ENCODE measurements at places on chromosomes 4 and X.

- DNase-seq: no peak
Measured at GRCh38 chr4:76420188-76420761, 666 bp downstream of the CCDC158 start.

- no peak for DNase-seq
Measured at GRCh38 chrX:44698357-44698756, 145.5 kb upstream of the DUSP21 start.

- DNase-seq: no peak
Measured at GRCh38 chrX:68292471-68292870, 140.8 kb downstream of the OPHN1 start.

GRCh38 chr4:86928400-86929255 lies 6.2 kb upstream of the AFF1 start:
- no peak for DNase-seq

GRCh38 chr4:39637221-39637585 lies 1.5 kb downstream of the SMIM14 start:
- DNase-seq: no peak

DNA sequence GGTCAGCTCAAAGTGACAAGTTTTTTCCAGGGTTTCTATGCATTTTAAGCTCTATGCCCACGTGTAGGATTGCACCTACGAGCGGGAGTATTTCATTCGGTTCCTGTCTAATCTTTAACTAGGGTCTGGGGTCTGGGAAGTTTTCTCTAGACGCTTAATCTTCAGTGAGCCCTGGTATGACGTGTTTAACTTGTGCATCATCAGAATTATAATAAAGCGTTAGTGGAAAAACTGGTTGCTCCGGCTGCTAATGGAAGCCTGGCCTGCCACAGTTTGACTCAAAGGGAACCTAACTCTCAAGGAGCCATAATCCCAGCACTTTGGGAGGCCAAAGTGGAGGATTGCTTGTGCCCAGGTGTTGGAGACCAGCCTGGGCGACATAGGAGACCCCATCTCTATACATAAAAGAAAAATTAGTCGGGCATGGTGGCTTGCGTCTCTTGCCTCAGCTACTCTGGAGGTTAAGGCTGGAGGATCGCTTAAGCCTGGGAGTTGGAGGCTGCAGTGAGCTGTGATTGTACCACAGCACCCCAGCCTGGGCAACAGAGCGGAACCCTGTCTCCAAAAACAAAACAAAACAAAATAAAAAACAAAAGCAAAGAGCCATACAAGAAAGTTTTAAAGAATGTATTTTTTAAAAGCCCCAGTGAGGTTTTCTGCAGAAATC lies 30.2 kb downstream of the ARSD start:
- no peak for DNase-seq

DNA sequence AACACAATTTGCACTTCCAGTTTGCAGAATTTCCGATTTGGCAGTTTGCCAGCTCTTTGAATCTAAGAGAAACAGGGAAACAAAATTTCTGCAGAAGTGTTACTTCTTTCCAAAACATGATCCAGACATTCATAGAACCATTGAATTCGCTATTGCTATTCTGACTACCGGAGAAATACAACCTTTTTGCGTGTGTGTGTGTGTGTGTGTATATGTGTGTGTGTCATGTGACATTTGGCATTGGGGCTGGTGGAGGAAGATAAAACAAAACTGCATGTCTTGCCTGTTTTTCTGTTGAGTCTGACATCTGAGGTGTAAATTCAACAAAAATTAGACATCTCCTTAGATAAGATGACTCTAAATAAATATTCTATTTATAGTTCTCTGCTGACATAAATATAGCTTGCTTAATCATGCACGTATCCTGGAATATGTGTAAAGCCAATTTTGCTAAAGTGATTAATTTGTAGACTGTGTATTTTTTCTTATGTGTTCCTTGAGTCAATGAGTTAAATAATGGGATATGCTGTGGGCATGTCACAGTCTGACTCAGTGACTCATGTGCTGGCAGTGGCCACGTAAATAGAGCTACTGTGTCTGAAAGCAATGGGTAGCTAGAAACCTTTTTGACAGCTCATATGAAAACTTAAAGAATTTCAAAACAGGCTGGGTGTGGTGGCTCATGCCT lies 98.9 kb downstream of the HPGD start:
- DNase-seq: peak; percentile 80

DNA sequence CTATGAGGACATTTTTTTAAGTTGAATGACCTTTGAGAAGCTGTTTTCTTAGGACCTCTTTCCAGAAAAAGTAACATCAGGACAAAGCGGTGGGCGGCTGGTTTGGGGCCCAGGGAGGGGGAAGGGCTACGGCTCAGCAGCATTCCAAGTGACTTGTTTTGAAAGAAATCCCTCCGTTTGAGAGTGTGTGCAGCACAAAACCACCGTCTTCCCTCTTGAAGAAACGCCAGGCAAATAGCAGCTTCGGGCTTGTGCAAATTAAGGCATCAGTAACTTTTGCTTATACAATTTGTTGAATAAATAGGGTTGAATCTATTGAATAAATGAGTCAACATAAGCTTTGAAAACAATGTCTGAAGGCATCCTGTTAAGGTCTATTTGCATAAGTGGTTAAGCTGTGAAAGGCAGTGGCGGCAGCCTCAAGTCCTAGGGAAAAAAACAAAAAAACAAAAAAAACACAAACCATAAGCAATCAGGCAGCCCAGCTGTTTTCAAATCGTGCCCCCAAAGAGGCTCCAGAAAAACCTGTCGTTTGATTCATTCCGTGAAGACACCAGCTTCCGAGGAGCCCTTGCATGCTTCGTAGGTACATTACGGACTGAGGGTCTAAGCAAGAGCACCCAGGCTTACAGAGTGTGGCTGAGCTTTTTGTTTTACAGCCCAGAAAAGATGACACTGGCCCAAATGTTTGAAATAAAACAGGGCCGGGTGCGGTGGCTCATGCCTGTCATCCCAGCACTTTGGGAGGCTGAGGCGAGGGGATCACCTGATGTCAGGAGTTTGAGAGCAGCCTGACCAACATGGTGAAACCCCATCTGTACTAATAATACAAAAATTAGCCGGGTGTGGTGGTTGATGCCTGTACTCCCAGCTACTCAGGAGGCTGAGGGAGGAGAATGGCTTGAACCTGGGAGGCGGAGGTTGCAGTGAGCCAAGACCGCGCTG lies 103.7 kb downstream of the CRLF2 start:
- peak; percentile 45 for DNase-seq

- DNase-seq: no peak
Measured at GRCh38 chrX:38868941-38869401, 67.7 kb downstream of the MID1IP1 start.

DNA sequence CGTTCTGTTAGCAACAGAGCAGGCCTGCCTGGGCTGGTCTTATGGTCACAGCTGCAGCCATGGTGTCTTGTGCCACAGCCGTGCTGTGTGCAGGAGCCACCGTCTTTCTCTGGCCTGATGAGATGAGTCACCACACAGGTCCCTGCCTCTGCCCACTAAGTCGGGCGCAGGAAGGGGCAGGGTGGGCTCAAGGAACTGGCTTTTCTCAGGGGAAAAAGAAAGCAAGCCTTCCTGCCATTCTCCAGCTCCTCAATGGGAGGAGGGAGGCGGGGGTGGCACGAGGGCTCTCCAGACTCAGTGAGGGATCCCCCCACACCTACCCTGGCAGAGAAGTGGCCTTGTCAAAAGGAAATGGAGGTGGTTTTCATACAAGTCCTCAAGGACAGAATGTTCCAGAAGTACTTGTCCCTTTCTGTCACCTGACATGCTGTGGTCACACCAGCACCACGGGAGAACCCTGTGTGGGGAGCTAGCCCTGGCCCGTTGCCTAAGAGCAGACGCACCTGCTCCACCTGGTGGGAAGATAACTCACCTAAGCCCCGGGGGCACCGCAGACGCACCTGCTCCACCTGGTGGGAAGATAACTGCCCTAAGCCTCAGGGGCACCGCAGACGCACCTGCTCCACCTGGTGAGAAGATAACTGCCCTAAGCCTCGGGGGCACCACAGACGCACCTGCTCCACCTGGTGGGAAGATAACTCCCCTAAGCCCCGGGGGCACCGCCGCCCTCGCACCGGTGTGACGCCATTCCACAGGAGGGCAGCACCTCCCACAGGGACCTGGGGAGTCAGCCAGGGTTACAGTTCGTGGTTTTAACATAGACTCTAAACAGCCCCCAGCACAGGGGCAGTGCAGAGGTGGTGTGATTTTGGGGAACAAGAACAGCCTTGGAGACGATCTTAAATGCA lies 18.5 kb downstream of the UVSSA start:
- DNase-seq: peak; percentile 68

DNA sequence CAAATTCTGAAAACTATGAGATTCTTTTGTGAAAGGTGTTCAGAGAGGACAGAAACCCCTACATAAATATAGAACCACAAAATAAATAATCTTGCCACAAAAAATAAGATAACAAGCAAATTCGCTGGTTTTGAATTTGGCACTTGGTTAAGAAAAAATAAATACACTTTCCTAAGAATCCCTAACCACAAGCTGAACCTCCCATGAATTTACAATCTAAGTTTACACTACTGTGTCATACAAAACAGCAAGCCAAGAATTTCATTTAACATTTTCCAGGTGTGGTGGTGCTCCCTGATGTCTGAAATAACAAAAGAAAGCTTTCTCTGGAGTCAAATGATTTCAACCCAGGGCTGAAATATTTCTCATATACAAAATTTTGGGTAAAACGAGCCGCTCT lies 121.0 kb downstream of the KCNIP4 start:
- no peak for DNase-seq

DNA sequence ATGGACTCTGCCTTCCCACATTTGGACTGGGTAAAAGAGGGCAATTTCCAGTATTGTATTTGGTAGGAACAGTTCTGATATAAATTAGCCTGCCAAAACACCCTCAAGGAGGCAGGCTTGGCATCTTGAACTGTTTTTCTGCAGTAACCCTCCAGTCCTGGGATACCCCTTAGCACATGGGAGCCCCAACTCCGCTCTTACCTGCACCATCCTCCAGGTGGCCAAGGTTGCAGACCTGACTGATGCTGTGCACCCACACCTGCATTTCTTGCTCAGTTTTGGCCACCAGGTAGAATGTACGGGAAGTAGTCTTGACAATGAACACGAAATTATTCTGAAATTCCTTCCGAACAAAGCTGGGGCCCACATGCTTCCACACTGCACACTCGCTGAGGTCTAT lies 35.1 kb downstream of the GAB3 start:
- no peak for DNase-seq

DNA sequence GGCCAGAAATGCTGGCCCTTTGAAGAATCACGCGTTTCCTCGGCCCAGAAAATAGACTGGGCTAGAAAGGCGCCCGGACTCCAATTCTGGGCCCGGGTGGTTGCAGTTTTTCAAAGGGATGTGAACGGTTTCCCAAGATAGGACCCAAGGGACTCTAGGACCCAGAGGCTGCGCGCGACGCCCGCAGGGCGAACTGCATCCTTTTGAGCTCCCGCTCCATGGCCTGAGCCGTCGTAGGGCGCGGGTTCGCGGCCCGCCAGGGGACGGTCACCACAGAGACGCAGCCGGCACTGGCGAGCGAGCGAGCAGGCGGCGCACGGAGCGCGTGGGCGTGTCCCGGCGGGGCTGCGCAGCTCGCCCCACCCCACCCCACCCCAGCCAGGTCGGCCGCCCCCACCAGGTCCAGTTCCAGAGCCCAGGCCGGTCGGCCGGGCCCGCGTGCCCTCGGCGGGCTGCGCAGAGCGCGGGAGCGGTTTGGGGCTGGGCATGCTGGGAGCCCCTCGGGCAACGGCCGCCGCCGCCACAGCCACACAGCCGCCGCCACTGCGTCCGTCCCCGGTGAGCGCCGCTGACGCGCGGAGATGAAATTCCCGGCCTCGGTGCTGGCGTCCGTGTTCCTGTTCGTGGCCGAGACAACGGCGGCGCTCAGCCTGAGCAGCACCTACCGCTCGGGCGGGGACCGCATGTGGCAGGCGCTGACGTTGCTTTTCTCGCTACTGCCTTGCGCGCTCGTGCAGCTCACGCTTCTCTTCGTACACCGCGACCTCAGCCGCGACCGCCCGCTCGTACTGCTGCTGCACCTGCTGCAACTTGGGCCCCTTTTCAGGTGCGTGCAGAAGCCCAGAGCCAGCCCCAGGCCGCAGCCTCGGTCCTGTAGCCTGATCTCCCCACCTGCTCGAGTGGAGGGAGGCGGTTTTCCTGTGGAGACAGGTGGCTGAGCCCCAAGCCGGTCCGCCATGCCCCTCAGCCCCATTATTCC lies at the start of gene XK:
XK (plus strand) TSS at position 411 of the 979 bp plus-strand sequence; CDS start at position 582, 171 bp downstream.
- DNase-seq: peak; percentile 82

DNA sequence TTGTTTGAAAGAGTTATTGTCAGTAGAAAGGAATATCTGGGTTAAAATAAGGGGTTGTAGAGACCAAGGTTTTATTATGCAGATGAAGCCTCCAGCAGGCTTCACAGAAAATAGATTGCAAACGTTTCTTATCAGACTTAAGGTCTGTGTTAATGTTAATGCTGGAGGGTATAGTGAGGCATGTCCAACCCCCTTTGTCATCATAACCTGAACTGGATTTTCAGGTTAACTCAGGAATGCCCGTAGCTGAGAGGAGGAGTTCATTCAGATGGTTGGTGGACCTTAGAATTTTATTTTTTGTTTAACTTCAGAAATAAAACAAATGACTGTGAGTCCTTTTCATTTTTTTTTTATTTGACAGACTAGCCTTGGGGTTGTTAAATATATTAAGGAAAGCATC lies 354.1 kb downstream of the GPM6A start:
- no peak for DNase-seq

DNA sequence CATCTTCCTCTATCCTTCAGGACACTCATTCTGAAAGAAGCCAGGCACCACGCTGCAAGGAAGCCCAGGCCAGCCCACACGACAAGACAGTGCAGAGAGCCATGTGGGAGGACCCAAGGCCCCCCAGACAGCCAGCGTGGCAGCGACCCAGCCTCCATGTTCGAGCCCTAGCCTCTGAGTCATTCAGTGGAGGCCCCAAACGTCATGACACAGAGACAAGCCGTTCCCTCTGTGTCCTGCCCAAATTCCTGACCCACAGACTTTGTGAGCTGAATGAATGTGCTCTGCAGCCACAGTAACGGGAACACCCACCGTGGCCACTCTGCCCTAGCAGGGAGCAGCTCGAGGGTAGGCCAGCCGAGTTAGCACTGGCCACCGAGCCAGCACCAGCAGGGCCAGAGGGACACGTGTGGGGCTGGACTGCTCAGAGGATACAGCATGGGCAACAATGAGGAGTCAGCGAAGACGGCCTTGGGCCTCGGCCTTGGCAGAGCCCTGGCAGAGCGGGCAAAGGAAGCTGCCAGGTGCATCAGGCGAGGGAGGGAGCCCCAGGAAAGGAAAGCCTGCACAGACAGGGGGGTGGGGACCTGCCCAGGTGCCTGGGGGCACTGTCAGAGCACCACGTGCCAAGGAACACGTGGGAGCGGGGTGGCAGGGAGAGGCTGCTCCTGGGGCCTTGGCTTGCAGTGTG lies 8.6 kb downstream of the BLOC1S4 start:
- DNase-seq: no peak

- DNase-seq: no peak
Measured at GRCh38 chr4:67333664-67334063, 211.6 kb downstream of the CENPC start.

DNA sequence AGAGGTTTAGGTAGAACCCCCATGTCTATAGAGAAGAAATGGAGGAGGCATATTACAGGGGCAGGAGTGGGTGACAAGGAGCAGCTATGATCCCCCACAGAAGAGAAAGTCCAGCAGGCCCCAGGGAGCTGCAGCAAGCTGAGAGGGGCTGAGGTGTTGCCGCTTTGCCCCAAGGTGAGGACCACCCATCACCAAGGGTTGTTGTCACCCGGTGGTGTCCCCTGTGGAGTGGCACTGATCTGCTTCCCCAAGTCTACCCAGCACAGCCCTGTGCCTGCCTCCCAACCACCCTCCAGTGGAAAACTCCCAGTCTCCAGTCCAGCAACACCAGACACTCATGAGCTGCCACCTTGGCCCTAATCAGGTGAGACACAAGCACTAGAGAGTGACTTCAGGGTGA lies 149.3 kb upstream of the NOCT start:
- DNase-seq: no peak

Measured in posterior vena cava (tissue), 2 donors.